ENCODE measurements at places on chromosomes 13 and 19.

- DNase-seq = no peak
These were observed 23.5 kb downstream of the URI1 start for GRCh38 chr19:29965492-29965891.

DNA sequence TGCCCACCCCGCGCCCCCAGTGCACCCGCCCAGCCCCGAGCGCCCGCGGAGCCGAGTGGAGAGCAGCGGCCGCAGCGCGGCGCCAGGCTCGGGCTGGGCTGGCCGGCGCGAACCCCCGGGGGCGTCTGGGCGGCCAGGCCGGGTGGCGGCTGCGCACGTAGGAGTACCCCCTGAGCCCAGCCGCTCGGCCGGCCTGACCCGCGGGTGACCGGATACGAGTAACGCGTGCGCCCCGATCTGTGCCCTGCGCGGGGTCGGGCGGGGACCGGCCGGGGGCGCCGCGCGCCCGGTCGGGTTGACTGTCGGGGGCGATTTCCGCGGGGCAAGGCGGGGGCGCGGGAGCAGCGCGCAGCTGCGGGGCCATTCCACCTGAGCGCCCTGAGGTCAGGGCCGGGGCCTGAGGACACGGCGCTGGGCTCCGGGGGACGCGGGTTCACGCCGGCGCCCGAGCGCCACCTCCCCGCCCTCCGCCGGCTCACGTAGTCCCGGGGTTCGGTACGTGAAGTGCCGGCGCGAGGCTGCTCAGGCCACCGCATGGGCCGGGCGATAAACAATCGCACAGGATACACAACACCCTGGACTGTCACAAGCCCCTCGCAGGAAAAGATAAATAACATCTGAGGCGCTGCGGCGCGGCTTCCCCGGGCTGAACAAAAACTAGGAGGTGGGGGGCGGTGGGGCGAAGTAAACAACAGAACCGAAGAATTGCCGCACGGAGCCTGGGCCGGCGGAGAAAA, 37.6 kb upstream of the FLT1 start:
- no peak for DNase-seq

DNA sequence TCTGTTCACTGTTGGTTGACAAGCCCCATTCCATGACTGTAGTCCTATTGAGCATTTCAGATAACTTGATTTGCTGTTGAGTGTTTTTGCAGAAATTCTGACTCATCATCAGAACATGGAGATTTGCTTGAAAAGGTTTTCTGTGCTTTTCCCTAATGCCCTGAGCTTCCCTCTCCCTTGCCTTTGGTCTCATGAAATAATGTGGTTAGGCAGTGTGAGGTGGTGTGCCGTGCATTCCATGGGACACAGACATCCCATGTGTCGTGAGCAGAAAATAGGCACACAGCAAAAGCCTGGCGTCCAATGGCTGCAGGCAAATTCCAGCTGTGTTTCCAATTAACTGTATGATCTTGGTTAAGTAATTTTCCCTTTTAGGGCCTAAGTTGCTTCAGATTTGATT, 197.4 kb downstream of the DLEU7 start:
- DNase-seq = no peak

- DNase-seq = no peak
These were observed 19.8 kb upstream of the SPART start for GRCh38 chr13:36366031-36366430.

DNA sequence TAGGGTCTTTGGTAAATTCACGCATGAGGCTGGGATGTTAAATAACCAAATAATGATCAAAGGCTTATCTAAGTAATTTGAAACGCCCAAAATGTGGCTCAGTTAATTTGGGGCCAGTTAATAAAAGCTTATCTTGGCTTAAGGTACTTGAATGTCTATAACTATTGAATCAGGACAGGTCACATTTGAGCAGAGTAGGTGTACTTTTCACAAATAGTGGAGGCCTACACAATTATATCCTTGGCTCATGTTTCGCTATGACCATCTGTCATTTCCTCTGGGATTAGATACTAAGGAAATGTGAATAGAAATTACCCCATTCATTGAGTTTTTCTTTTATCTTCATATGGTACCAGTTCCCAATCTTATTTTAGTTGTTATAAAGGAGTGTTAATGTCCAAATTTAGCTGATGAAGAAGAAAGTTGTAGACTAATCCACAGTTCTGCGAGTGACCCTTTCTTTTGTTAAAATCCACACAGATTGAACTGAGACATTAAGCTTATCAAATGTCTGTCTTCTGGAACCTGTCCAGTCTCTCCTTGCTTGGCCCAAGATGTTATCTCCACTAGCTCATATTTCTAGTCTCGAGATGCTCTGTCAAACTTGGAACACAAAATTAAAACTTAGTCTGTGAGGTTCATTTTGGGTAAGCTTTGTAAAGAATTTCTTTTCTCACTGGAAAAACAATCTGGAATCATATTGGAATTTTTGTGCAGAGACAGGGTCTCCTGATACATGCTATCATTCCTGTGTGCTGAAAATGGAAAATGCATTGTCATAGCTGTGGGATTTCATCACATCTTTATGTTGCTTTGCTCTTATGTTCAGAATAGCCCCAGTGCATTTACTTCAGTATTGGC, 31.0 kb downstream of the SLAIN1 start:
- DNase-seq = no peak

DNA sequence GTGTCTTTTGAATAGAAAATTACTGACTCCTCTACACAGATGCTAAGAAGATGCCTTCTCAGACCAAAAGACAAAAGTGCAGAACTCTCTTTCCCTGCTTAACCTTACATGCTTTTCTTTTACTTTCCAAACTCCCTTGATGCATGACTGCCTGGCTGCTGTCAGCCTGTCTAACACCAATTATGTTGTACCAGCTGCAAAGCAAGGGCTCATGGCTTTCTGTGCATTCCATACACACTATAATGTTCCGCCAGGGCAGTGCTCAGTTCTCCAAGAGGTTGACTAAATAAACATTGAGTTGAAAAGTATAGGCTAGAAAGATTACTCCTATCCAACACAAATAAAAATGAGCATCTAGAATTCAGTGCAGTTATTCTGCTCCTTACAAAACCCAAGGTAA, 330.4 kb upstream of the NBEA start:
- no peak for DNase-seq

GRCh38 chr13:99015606-99016490, 38.0 kb upstream of the DOCK9 start:
- no peak for DNase-seq

- DNase-seq = no peak
These were observed 305.2 kb downstream of the MTUS2 start for GRCh38 chr13:29125191-29125933.

DNA sequence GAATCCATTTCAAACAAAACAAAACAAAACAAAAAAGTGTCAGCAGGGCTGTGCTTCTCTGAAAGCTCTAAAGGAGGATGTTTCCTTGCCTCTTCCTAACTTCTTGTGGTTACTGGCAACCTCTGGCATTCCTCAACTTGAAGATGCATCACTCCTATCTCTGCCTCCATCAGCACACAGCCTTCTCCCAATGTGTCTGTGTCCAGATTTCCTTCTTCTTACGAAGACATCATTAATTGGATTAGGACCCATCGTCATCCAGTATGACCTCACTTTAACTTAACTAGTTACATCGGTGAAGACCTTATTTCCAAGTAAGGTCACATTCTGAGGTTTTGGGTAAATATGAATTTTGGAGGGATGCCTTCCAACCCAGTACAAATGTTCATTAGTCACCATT, 33.8 kb upstream of the GTF2F2 start:
- DNase-seq = no peak

DNA sequence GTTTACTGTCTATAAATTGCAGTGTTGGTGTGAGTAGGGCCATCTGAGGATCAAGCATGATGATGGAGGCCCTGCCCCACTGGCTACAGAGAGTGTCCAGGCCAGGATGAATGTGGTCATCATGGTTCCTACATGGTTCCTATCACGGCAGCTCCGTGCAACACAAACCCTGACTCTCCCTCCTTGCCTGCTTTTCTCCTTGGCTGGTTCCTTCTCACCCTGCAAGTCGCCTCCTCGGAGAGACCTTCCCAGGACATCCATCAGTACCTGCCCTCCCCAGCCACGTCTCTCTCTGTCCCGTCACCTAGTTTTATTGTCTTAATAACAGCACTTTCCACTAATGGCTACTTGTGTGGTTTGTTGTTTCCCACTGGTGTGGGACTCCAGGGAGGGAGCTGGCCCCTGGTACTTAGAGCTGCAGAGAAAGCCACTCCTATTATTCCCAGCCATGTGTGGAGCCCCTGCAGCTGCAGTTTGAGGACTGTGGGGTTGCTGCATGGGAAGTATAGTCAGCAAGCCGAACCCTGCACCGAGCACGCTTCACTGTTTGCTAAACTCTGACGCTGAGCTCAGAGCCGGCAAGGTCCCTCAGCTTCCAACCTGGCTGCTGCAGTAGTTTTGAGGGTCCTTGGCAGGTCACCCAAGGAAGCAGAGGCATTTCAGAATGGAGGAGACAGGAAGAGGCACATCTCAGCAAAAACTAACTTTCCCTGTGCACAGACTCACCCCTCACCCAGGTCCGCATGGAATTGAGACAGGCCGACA, 146.4 kb upstream of the VSTM2B start:
- DNase-seq = no peak

DNA sequence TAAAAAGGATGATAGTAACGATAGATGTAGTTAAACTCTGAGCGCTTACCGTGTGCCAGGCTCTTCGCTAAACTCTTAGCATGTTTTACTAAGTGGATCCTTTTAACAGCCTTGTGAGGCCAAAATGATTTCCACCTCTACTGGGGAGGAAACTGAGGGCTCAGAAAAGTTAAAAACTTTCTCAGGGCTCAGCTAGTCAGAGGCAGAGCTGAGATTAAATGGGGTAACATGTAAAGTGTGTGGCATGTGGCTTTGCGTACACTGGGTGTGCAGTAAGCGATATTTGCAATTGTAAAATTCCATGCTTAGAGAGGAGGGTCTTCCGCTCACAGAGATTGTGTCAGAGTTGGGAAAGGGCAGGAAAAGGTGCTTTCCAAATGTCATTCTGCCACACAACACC, 1.7 kb downstream of the U2AF2 start:
- DNase-seq = no peak

DNA sequence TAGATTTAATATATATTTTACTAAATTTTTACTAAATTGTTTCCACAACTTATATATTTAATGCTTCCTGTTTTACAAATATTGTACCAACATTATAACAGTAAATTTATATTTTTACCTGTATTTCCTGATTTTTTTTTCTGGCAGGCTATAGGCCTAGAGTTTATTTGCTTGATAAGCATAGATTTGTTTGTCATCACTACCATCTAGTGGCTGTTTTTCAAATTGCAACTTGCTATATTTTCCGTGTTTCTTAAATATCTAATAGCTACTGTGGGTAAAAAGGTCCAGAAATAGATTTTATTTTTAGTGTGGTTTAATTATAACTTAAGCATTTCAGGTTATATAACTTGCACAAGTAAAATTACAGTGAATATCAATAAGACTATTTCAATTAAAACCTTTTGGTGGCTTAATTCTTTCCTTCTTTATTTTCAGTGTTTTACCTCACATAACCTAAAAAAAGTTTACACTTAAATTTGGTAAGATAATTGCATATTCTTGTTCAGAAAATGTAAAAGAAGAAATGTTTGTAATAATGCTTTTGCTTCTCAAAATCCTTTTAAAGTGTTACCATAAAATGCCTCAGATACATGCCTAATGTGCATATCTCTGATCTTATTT, 60.6 kb downstream of the NDFIP2 start:
- peak; percentile 76 for DNase-seq

DNA sequence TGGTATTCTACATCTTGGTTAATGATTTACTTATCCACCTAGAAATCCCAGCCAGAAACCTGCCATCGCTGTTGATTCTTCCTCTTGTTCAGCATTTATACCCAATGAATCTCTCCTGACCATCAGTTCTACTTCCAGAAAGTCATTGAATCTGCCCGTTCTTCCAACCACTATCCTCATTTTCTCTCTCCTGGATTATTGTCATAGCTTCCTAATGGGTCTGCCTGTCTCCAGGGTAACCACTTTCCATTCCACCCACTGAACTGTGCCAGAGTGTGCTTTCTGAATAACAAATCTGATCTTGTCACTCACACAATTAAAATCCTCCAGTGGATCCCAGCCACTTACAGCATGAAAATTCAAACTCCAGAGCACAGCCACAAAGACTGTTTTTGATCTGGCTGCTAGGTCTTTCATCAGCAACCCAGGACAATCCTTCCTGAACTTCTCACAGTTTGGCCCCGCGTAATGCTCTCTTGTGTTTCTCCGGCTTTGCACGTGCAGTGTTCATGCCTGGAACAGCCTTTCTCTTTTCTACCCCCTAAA, 330.6 kb downstream of the SPRY2 start:
- no peak for DNase-seq

DNA sequence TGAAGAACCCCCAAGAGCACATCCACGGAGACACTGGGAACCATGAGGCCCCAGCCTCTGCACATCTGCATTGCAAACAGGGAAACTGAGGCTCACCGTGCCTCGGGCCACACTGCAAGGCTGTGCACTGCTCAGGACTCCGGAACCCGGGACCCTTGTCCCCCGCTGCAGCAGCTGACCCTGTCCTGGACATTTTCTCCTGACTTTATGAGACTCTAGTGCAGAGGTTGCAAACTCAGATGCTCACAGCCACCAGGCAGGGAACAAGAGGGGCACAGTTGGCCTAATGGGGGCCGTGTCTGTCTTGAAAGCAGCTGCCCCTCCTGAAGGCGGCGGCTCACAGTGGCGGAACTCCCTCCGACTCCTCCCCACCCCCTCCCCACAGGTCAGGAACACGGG, 16.5 kb upstream of the IGLON5 start:
- no peak for DNase-seq

DNA sequence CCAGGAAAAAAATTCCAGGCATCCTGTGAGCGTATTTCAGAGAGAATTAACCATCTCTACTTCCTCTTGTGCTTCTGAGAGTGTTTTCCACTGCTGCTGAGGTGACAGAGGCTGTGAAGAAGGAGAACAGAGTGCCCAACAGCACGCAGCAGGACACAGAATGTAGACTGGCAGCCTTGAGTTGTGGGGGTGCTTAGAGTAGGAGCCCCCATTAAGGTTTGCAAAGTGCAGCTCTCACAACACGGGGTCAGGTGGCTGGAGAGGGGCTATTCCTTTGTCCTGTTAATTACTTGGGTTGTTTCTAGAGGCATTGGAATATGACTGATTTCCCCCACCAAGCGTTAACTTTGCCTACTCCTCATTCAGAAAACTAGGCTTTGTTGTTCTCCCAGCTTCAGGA, 370.6 kb downstream of the TSHZ3 start:
- no peak for DNase-seq

DNA sequence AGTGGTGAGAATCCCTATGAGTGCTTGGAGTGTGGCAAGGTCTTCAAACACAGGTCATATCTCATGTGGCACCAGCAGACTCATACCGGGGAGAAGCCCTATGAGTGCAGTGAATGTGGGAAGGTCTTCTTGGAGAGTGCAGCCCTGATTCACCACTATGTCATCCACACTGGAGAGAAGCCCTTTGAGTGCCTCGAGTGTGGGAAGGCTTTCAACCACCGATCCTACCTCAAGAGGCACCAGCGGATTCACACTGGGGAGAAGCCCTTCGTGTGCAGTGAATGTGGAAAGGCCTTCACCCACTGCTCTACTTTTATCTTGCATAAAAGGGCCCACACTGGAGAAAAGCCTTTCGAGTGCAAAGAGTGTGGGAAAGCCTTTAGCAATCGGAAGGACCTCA, 18.7 kb upstream of the AURKC start:
- DNase-seq = no peak

- no peak for DNase-seq
These were observed 6.2 kb downstream of the NPHS1 start for GRCh38 chr19:35846038-35846668.

All from SK-MEL-5 (cell line).